H54 (cell line): ENCODE measurements at places on chromosomes 4 and X.

- no peak for DNase-seq
Observed at GRCh38 chr4:45317276-45317675, 590.9 kb upstream of the GNPDA2 start.

GRCh38 chr4:579543-580175, 3.6 kb upstream of the TMEM271 start:
- DNase-seq, result no peak

- DNase-seq, result no peak
Observed at GRCh38 chr4:74365761-74366160, 816 bp downstream of the EREG start.

DNA sequence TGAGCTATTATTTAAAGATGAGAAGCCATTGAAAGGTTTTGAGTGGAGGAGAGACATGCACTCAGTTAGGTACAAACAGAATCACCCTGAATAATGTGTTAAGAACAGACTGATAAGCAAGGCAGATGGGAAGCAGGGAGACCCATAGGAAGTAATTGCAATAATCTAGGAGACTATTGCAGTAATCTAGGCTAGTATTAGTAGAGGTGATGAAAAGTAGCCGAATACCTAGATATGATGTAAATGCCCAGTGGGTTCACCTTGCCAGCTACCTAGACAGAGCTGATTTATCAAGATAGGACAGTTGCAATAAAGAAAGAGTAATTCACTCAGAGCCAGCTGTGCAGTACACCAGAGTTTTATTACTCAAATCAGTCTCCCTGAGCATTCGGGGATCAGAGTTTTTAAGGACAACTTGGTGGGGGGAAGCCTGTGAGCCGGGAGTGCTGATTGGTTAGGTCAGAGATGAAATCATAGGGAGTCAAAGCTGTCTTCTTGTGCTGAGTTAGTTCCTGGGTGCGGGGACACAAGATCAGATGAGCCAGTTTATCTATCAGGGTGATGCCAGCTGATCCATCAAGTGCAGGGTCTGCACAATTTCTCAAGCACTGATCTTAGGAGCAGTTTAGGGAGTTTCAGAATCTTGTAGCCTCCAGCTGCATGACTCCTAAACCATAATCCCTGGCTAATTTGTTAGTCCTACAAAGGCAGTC, 427.5 kb downstream of the RPA4 start:
- no peak for DNase-seq

DNA sequence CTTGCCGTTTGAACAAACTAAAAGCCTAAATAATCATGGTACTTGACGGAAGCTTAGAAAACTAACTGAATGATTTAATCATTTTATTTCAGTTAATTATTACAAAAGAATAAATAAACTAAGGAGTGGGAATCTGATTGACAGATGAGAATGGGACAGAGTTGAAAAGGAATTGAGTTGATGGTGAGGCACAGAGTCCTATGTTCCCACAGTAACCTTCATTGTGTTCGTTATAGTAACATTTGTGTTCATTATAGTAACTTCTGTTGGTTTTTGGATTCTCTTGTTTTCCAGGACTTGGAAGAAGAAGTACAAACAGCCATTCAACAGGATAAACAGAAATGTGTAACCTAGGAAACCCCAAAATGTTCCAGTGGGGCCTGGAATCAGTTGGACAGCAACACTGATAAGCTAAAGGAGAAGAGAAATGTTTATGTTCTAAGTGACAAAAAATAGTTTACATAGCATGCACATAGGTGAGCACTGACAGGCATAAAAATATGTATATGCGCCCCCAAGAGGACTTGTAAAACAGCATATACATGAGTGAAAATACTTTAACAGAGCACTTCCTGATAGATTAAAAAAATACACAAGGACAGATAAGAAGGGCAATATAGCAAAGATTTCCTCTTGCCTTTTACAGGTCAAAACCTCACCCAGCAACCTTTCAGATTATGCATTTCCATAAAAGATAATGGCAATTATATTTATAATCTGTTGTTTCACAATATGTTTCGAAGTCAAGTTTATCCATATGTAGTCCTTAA, 218.6 kb upstream of the HTR2C start:
- DNase-seq, result no peak

DNA sequence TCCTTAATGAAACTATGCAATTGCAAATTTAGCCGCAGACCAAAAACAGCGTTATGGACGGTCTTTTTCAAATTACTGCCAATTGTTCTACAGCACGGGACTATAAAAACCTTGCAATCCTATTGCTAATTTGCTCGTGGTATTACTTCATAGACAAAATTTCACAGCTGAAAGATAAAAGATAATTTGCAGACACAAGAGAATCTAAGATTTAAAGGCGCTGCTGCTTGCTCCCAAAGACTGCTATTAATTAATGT, 1.4 kb upstream of the CAMK2D start:
- DNase-seq, result no peak

DNA sequence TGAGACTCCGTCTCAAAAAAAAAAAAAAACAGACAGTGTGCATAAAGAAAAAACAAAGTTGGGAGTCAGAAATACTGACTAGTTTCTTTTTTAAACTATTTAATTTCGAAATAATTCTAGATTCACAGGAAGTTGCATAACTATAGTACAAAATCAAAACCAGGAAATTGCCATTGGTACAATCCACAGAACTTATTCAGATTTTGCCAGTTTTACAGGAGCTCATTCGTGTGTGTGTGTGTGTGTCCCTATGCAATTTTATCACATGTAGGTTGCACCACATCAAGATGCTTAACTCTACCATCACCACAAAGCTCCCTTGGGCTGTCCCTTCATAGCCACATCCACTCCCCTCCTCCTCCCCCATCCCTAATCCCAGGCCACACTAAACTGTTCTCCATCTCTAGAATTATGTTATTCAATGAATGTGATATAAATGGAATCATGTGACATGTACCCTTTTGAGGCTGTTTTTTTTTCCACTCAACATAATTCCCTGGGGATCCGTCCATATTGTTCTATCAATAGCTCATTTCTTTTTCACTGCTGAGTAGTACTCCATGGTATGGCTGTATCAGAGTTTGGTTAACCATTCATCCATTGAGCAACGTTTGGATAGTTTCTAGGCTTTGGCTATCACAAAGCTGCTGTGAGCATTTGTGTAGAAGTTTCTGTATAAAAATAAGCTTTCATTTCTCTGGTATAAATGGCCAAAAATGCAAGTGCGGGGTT, 16.3 kb upstream of the DDX3X start:
- no peak for DNase-seq

- DNase-seq, result no peak
Observed at GRCh38 chr4:141255016-141255415, 34.3 kb downstream of the ZNF330 start.

DNA sequence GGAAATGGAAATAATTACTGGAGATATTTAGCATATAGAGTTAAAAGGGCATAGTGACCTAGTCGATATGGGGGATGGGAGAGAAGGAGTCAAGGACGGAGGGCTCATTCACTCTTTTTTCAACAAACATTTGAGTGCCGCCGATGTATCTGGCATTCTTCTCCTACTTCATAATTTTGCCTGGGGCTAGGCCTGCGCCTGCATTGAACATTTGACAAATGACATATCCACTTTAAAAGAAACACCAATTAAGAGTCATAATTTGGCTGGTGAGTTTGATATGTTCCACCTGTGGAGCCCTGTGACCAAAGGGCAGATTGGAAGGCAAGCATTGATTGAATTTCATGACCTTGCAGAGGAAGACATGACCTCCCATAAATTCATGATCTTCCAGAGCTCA, 2.6 kb upstream of the GPC3 start:
- no peak for DNase-seq

- DNase-seq, result no peak
Observed at GRCh38 chr4:55154290-55154880, 29.0 kb upstream of the KDR start.

DNA sequence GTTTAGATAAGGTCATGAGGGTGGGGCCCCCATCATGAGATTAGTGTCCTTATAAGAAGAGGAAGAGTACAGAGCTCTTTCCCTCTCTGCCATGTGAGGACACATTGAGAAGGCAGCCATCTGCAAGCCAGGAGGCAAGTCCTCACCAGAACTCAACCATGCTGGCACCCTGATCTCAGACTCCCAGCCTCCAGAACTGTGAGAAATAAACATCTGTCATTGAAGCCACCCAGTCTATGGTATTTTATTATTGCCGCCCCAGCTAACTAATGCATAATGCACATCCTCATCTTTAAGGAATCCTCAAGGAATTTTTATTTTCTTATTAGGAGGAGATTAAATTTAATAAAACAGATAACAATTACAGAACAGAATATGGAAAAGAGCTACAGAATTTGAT, 16.7 kb upstream of the EXOSC9 start:
- DNase-seq, result no peak

DNA sequence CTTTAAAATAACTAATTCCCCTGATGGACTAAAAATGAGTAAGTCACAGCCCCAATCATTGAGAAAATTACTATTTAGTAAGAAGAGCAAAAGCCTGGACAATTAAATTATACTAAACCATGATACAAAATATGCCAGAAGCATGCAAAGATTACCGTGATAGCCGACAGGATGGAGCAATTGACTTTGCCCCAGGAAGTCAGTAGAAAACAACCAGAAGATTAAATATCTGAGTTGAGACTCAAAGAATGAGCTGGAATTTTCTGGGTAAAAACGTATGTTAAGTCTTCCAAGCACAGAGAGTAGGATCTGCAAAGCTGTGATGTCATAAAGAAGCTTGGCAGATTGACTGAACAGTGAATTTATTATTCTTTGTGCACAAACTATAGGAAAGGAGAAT, 816.1 kb upstream of the TENM3 start:
- DNase-seq, result no peak

DNA sequence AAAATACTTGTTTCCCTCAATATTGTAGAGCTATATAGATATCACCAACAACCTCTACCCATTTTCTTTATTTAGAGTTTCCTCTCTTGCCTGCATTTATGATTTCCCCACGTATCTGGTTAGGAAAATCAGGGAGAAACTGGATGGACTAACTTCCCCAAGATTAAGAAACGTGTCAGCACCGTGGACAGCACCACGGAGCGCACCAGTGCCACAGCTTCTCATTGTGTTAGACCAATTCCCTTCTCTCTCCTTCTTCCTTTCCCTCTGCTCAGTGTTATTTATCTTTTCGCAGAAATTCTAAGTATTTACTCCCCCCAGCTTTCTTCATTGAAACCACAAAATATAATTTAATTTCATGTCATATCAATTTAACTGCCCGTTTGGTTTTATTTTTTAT, 568.6 kb upstream of the BOD1L1 start:
- peak; percentile 11 for DNase-seq

GRCh38 chrX:73206366-73206765, 8.3 kb downstream of the NAP1L2 start:
- no peak for DNase-seq

- no peak for DNase-seq
Observed at GRCh38 chr4:76955182-76955581, 5.6 kb downstream of the SEPTIN11 start.

- no peak for DNase-seq
Observed at GRCh38 chrX:54447461-54447860, 7.3 kb downstream of the TSR2 start.

- no peak for DNase-seq
Observed at GRCh38 chrX:5163663-5164062, 1065.0 kb downstream of the NLGN4X start.

- no peak for DNase-seq
Observed at GRCh38 chr4:182807767-182808548, 109.2 kb downstream of the DCTD start.

DNA sequence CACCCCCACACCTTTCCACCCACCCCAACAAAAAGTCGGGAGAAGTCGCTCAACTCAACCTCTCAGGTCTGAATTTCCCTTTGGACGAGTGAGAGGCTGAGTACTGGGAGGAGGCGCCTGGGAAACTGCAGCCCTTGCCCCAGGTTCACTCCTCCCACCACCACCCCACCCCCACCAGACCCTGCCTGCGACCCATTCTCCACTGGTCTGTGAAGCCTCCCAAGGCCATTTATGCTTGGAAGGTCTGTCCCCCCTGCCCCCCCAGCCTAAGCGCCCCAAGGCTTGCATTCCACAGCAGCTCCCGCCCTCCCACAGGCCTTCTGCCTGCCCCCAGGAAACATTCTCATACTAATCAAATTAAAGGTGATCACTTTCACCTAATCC, 27.2 kb downstream of the ELF4 start:
- DNase-seq, result no peak

DNA sequence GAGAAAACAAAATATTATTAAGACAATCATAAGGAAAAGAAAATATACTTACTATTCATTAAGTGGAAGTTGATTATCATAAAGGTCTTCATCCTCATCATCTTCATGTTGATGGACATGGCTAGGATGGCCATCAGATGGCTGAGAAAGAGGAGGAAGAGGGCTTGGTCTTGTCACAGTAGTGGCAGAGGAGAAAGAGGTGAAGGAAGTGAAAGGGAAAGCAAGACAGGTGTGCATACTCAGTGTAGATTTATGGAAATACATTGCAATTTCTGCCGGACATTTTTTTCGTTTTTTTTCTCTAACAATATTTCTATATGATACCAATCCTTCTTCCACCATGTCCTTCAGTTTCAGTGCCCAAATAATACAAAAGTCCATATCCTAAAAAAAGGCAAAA, 1409.8 kb downstream of the PCDH7 start:
- DNase-seq, result no peak

- no peak for DNase-seq
Observed at GRCh38 chr4:24322995-24323394, 261.4 kb downstream of the DHX15 start.
